ENCODE measurements at places on chromosomes 7 and 10.

GRCh38 chr10:132489053-132489703, 48.4 kb upstream of the INPP5A start:
- no peak for DNase-seq

DNA sequence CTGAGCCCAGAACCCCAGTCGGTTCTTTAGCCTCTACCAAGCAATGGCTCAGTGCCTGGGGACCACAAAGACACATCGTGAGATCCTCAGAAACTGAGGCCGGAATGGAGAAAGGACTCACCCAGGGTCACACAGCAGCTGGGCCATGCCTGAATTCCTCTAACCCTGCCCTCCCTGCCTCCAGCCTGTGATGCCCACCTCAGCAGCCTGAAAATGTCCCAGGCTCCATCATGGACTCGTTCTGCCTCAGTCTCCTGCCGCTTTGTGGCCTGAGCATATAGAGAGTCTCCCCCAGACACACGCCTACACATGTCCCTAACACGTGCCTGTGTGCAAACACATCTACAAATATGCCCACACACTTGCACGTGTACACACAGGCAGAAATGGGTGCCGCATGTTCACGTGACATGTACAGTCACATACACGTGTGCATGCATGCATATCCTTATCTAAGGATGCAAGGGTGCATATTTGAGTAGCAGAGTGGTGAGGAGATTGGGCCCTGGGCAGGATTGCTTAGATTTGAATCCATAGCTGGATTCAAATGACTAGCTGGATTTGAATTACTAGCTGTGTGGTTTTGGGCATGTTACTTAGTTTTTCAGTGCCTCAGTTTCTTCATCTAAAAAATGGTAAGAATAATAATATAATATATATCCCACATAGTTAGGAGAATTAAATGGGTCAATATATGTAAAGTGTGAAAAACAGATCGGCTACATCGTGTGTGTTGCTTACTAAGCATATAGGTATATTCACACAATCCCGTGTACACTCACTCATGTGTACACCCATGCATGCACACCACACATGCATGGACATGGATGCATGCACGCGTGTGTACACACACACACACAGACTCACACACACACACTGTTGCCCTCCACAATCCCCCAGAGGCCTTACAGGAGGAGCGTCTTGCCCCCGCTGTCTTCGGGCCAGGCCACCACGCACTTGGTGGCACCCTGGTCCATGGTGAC, 2.4 kb downstream of the TACR2 start:
- no peak for DNase-seq

DNA sequence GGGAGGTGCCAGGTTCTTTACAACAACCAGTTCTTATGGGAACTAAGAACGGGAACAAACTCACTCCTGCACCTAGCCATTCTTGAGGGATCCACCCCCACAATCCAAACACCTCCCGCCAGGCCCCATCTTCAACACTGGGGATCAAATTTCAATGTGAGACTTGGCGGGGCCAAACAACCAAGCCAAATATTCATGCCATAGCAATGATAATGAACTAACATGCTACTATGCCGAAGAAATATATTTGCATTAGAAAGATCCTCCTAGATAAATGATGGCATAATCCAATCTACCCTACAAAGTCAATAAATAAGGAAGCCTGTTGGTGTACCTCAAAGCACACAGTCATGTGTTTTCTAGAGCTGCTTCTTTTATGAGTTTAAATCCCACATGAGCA, 57.6 kb downstream of the CCDC71L start:
- DNase-seq, result no peak

DNA sequence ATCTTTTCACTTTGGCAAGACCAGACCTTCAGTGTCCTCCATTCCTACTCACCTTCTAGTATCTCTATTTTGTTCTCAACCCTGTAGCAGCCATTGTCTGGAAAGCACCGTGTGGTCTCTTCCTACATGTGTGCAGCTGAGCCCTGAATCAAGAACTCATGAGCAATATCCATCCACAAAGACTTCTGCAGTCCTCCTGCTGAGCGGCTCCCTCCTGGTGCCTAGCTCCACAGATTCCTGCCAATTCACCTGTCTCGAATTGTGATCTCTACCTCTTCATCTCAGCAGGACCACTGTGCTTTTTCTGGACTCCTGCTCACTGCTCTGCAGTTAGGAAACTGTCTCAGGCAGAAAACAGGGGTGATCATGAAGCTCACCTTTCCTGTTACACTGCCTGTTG, 118.8 kb downstream of the RELN start:
- DNase-seq, result peak; percentile 84

DNA sequence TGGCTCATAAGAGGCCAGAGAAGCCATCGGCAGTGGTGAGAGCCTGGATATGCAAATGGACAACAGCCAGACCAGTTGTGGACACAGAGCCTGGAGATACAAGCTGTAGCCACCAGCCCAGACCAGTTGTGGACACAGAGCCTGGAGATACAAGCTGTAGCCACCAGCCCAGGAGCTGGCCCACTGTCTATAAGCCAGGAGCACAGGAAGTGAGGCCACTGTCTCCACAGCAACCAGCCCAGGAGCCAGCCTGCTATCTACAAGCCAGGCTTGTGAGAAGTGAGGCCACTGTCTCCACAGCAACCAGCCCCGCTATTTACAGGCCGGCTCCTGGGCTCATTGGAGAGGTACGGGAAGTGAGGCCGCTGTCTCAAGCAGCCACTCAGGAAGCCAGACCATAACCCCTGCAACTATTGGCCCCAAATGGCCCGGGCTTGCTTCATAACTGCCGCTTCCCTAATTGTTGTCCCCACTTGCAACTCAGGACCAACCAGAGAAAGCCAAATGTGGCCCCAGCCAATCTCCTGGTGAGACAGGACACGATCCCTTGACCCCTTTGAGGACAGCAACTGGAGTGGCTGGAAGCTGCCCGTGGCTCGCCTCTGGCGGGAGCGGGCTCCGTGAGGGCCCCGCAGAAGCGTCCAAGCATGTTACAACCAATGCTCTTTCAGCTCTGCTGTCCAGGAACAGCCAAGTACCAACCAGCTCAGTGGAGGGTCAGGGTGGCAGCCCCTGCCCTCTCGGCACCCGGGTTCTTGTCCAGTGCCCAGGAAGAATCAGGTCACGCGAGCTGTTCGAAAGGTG, 44.1 kb upstream of the CNPY1 start:
- DNase-seq, result peak; percentile 94

GRCh38 chr7:75567948-75568595, 76.0 kb downstream of the SPDYE5 start:
- DNase-seq, result no peak

GRCh38 chr7:20558963-20559716, 56.3 kb upstream of the ABCB5 start:
- no peak for DNase-seq

- DNase-seq, result no peak
These were observed 197.6 kb upstream of the ZNF32 start for GRCh38 chr10:43846187-43846680.

GRCh38 chr10:13892001-13892491, 305.3 kb downstream of the PRPF18 start:
- DNase-seq, result no peak

- DNase-seq, result no peak
These were observed 203.0 kb downstream of the TNS3 start for GRCh38 chr7:47378728-47379395.

- no peak for DNase-seq
These were observed 511.4 kb upstream of the GALNT17 start for GRCh38 chr7:70620333-70621055.

GRCh38 chr10:36247478-36247877, 605.4 kb upstream of the FZD8 start:
- DNase-seq, result no peak

DNA sequence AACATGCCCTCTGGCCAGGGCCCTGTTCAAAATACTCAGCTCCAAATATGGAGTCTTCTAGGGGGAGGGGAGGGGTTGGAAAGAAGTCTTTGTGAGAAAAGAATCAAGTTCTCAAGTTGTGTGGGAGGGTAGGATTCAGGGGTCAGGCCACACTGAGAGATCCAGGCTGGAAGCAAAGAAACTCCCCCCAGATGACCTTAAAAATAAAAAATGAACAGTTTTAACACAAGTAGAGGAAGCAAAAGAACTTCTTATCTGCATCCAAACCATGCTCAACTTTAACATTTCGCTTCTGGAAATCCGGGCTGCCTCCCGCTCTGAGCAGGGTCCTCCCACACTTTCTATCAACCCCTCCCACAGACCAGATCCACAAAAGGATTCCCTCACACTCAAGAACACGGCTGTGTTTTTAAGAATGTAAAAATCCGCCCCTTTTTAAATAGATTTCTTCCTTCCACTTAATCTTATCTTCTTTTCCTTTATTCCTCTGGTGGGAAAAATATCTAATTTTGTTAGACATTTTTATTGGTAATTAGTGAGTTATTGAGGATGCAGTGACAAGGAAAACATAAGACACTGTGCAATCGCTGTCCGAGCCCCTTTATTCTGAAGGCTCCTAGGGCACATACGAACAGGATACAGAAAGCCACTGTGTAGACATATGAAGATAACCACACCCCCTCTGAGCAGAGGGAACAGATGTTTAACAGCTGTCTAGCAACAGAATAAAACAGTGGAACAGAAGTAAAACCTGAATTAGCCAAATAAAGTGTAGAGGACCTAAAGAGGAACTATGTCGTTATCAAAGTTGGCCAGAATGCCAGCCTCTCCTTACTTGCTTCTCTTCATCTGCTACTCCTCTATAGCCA, 43.8 kb downstream of the CYTH3 start:
- no peak for DNase-seq

DNA sequence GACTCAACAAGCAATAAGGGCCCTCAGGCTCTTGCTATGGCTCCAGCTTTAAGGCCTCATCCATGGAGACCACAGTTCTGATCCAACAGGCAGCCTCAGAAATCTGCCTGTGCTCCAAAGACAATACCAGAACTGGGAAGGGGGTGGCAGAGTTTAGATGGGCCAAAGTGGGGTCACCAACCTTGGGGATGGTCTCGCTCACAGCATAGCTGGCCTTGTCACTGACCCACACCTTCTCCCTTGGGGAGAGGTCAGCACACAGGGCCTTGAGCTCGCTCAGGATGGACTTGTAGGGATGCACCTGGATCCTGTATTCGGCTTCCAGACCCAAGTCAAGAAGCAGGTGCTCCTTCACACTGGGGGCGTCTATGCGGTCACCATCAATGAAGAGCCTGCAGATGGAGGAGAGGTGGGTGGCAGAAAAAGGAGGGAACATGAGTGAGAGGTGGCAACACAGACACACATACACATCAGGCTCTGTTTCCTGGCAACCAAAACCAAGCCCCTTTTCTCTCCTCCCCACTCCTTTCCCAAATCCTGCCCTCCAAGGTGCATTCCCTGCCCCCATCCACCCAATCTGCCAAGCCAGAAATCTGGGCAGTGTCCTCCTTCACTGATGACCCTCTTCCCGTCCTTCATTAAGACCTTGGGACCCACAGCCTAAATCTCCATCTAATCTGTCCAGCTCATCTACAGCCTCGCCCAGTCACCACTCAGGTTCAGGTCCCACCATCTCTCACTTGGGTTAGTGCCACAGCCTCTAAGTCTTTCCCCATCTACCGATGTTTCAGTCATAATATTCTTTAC, 40.9 kb downstream of the XPNPEP1 start:
- DNase-seq, result no peak

DNA sequence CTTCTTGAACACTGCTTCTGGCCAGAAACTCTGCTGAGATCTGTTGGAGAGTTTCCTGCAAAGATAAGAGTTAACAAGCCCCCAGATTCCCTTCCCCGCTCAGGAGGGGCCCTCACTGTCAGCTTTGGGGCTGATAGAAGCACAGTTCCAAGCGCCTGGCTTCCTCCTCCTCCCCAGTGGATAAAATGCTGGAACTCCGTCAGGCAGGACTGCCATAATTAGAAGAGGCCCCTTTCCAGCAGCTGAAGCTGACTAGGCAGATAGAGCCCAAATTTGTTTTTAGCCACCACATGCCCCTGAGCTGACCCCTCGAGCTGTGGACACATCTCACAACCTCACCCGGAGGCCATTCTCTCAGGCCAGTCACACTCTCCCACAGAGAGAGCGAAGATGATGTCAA, 89.4 kb downstream of the TBXAS1 start:
- DNase-seq, result no peak

- DNase-seq, result no peak
These were observed 1029.0 kb downstream of the GRM8 start for GRCh38 chr7:126223729-126224128.

GRCh38 chr7:101502466-101503098, 126.5 kb downstream of the MYL10 start:
- DNase-seq, result no peak

DNA sequence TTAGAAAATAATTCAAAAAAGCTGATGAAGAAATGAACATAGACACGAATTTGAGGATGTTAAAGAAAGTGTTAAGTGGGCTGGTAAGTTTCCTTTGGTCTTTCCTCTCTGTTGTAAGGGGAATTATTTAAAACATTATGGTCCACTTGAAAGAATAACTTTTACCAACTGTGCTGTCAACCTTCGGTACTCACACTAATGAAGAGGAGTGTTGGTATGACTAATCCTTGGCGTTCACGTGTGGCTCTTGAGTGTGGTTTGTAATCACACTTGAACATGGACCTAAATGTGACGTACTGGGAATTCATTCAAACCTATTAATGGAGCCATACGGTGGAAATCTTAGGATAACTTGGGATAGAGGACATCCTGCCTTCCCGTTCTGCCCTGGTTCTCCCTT, 41.3 kb downstream of the TBXAS1 start:
- DNase-seq, result no peak

DNA sequence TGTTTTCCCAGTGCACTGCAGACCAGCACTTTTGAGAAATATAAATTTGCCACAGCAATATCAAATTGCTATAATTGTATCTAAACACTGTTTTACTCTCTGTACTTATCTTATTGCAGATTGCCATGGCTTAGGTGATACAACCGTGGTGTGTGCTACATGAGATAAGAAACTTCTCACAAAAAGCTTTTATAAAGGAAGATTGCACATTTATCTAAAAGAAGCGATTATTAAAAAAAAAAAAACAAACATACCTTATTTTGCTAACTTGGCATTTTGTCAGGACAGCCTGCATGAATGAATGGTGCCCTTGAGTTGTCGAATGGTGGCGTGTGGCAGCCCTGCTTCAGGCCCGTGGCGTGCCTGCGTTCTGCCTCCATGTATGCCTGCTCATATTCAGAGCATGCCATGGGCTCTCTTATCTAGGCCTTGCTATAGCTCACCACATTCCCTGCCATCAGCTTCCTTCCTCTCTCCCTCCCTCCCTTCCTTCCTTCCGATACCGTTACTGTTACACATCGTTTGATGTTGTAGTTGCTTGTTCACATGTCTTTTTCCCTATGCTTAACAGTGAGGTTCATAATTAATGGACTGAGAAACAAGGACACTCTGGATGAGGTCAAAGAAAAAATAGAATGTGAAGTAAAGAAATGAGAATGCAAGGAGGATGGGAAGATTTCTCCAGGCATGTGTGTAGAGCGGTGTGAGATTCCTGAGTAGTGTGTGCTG, 34.9 kb downstream of the PRKAR2B start:
- DNase-seq, result no peak

GRCh38 chr7:70614237-70615045, 517.5 kb upstream of the GALNT17 start:
- peak; percentile 97 for DNase-seq

- no peak for DNase-seq
These were observed 198.5 kb upstream of the KCTD7 start for GRCh38 chr7:66430164-66430545.

GRCh38 chr10:104328896-104329710, 9.2 kb downstream of the ITPRIP start:
- peak; percentile 37 for DNase-seq

- DNase-seq, result peak; percentile 52
These were observed 35.3 kb upstream of the IFRD1 start for GRCh38 chr7:112414855-112415490.

Measured in COR-L47 (cell line).